Renal cortical epithelial cell (primary cell): ENCODE measurements at places on chromosomes 4 and X. TPM values are rescaled to one million over a fixed set of nuclear protein-coding genes. Genes with fewer than 3 reads are reported as not detected.

Gene PF4V1
- total RNA-seq, result 10.8 and 13.5 TPM in 2 replicates

Gene CTAG1B
- not detected in 2 replicates for total RNA-seq

Gene SPRY1
- 7.9 and 8.0 TPM in 2 replicates for total RNA-seq

Gene ASMTL
- total RNA-seq, result 5.6 and 7.1 TPM in 2 replicates

Gene CENPVL2
- total RNA-seq, result not detected in 2 replicates

Gene BGN
- total RNA-seq, result 0.17 and 6.0 TPM in 2 replicates

Gene LSM6
- total RNA-seq, result 22.3 and 27.8 TPM in 2 replicates

Gene GALNTL6
- total RNA-seq, result not detected in 2 replicates

Gene OPHN1
- 12.5 and 13.9 TPM in 2 replicates for total RNA-seq

Gene FGFR3
- total RNA-seq, result 1.4 and 3.7 TPM in 2 replicates

GRCh38 chr4:37799941-37800554 is 26.4 kb upstream of the PGM2 start:
- DNase-seq, result peak; percentile 15

DNA sequence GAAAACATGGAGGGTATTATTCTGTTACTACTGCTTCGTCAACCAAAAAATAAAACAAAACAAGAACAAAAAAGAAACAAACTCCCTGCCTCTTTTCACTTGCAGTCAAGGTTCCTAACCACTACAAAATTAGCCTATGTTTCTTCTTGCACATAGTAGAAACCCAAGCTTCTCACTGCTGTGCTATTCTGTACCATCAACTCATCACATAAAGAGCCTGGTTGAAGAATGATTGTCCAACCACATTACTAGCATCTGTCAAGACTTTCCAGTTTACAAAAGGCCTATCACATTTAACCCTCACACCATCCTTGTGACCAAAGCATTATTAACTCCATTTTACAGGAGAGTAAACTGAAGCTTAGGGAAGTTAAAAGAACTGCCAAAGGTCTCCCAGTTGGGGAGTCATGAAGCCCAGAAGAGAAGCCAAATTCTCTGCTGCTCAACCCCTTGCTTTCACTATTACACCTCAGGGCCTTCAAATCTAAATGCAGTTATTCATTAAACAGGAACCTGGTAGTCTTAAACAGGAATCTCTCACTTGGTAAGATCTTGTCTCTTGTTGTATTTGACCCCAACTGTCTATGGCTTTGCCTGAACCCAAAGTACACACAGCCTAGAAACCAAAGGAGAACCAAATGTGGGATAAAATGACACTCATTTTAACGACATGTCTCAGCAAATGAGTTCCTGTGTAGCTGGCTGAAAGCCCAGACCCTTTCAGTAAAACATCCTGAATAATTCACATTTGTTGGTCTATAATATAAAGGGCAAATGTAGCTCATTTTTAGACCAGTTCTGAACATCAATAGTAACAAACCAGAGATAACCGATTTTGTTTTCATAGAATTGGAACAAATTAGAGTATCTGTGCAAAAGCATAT is 8.6 kb downstream of the F9 start:
- peak; percentile 2 for DNase-seq

- peak; percentile 69 for DNase-seq
Observed at GRCh38 chrX:20829665-20830491, 544.3 kb upstream of the CNKSR2 start.

GRCh38 chr4:54695788-54696187 is 38.0 kb downstream of the KIT start:
- DNase-seq, result no peak

DNA sequence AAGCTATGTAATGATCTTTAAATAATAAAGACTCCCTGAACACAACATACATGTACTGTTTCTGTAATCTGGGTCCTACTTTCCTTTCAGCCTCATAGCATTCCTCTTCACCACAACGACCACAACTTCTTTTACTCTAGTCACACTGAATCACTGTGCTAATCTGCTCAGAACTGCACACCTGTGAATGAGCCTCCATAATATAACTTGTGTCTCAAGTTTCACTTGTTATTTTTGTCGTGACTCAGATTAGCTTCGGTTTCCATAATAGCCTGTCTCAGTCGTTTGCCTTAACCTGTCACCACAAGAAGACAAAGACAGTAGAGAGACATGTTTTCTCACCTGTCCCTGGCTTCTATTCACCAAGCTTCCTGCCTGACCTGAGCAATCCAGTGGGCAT is 61.8 kb downstream of the MAGED1 start:
- DNase-seq, result no peak

DNA sequence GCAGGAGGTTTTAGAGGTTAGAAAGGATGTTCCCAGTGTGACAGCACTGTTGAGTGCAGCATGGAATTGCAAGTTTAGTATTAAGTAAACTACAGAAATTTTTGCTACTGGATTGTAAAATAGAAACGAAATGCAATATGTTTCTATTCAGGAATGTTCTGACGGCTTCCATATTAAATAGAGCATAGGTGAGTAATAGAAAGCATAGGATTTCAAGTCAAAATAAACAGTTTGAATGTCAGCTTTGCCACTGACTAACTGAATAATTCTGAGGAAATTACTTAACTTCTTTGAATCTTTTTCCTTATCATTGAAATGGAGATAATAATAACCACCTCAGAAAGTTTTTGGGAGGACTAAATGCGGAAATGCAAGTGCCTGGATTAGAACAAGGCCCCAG is 331.9 kb upstream of the GK2 start:
- no peak for DNase-seq

GRCh38 chr4:143397335-143397734 is 60.7 kb downstream of the GAB1 start:
- DNase-seq, result no peak

DNA sequence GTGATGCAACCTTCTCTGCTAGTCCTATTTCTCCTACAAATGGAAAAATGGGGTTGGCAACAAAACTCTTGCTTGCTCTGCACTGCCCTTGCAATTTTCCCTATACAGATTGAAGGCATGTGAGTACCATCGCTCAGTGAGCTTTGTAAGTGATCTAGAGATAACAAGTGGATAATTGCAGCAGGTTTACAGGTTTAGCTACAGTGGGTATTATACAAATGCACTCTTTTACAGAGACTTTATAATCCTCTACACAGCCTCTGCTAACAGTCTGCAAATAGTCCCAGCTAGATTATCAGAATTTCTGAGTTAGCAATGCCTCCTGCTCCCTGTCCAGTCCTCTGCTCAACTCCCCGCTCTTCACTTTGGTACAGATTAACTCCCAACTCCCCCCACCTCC is 11.1 kb downstream of the LEF1 start:
- no peak for DNase-seq

DNA sequence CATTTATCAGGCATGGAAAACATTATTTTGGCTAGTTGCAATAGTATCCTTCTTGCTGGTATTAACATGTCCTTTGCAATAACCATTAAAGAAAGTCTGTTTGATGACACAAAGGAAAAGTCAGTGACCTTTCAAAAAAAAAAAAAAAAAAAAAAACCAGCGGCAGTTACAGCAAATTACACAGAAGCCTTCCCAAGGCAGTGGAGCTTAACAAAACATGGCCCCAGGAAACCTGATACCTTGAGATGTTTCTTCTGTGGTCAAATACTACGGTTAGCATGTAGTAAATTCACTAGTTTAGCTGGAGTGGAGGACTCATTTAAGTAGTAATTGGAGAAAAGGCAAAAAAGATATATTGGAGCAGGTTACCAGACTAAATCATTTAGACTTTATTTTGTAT is 359.1 kb downstream of the DACH2 start:
- DNase-seq, result no peak

- no peak for DNase-seq
Observed at GRCh38 chr4:7107166-7107905, 39.5 kb upstream of the GRPEL1 start.

DNA sequence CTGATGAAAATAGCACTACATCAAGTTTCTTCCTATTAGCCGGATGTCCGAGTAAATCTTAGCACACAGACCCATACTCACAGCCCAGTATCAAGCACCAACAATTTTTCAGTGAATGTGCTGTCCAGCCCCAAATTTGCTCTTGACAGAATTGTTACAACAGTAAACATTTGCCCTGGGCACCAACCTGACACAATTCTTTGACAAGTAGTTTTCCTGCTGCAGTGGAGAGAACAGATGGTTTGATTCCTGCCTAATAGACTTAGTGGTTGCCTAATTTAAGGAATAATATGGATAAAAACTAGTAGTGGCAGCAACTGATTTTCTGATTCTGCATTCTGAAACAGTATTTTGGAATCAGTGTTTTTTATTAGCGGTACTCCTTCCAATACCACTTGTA is 253.6 kb downstream of the SLC39A8 start:
- DNase-seq, result no peak

- DNase-seq, result no peak
Observed at GRCh38 chr4:86898562-86898961, 6.3 kb upstream of the C4orf36 start.

GRCh38 chrX:1394731-1395501 is 3.0 kb upstream of the SLC25A6 start:
- peak; percentile 27 for DNase-seq

- peak; percentile 40 for DNase-seq
Observed at GRCh38 chr4:184756399-184756798, 22.5 kb upstream of the CENPU start.

GRCh38 chr4:153890761-153891160 is 101.9 kb upstream of the SFRP2 start:
- no peak for DNase-seq

DNA sequence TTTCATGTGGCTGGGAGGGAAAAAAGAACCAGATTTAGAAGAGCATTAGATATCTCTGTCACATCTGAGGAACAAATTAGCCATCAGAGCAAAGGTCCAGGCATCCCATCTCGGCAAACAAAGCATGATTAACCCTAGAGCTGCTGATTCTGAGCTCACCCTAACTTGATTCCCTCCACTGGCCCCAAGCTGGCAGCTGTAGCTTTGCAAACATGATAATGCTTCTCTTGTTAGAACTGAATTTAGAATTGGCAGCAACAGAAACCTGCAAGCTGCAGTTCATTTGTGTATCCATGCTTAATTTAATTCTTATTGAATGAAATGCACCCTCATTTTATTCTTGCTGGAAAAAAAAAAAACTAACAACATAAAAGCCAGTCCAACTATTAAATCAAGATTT is 289.2 kb downstream of the IL1RAPL1 start:
- DNase-seq, result no peak

- DNase-seq, result no peak
Observed at GRCh38 chr4:89156174-89156914, 45.0 kb downstream of the TIGD2 start.

DNA sequence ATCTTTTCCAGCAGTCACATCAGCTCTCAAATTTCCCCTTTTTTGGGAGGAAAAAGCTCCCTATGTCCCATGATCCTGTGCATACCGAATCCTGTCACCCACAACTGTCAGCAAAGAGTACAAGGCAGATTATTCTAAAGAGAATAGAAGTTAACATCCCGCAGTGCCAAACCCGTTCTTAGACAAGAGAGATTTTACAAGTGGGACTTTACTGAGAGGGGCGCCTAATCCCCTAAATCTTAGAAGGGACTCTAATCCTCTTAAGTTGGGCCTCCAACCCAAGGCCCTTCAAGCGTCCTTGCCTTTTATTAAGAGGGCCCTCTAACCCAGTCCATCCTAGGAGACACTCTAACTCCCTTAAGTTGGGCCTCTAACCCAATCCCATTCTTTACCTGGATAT is 193.9 kb downstream of the CPXCR1 start:
- DNase-seq, result no peak

- peak; percentile 36 for DNase-seq
Observed at GRCh38 chr4:138868562-138868961, 147.0 kb upstream of the NOCT start.

- no peak for DNase-seq
Observed at GRCh38 chr4:140152013-140152703, 1.8 kb downstream of the MAML3 start.

GRCh38 chr4:3283483-3283882 is 9.3 kb upstream of the RGS12 start:
- DNase-seq, result no peak

DNA sequence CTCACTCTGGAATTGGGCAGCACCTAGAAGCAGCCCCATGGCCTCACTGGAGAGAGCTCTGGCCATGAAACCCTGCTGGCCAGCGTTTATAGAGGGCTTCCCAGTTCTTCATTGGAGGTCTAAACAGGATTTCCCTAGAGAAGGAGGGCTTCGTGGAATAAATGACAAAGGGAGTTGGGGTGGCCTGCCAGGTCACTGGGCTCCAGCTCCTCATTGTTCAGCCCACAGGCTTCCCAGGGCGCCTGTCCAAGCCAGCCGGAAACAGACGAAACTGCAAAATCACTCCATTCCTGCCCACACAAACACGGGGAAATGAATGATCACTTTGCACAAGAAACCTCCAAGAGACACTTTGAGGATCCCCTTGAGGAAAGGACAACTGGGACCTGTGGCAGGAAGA is 189.7 kb downstream of the TSPAN5 start:
- no peak for DNase-seq

- no peak for DNase-seq
Observed at GRCh38 chr4:5284517-5284916, 233.2 kb downstream of the STK32B start.

GRCh38 chrX:112947981-112948615 is 107.5 kb upstream of the AMOT start:
- DNase-seq, result peak; percentile 25

DNA sequence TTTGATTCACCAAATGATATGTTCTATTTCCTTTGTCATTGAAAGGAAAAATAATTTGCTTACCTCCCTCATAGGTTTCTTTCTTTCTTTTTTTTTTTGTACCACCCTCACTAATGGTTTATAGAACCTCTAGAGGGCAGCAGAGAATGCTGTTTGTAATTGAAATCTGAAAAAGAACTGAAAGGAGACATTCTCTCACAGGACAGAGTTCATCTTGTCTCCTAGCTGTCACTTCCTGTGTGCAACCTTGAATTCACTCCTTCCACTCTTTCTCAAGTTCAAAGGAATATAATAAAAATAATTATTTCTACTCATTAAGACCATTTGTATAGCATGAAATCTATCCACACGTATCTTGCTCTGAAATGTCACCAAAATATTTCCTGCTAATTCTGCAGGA is 51.0 kb downstream of the GUCY1B1 start:
- DNase-seq, result peak; percentile 87

GRCh38 chrX:49064735-49065134 is 5.9 kb downstream of the CCDC120 start:
- DNase-seq, result no peak

GRCh38 chrX:39152106-39152649 is 350.9 kb downstream of the MID1IP1 start:
- no peak for DNase-seq

GRCh38 chr4:109939190-109939589 is 26.5 kb downstream of the EGF start:
- DNase-seq, result no peak

GRCh38 chrX:148530464-148531077 is 30.2 kb downstream of the AFF2 start:
- DNase-seq, result peak; percentile 4
